ENCODE measurements at places on chromosomes 4 and X.
A peak's percentile ranks its signal among the peaks of the same experiment; 100 is the strongest.

DNA sequence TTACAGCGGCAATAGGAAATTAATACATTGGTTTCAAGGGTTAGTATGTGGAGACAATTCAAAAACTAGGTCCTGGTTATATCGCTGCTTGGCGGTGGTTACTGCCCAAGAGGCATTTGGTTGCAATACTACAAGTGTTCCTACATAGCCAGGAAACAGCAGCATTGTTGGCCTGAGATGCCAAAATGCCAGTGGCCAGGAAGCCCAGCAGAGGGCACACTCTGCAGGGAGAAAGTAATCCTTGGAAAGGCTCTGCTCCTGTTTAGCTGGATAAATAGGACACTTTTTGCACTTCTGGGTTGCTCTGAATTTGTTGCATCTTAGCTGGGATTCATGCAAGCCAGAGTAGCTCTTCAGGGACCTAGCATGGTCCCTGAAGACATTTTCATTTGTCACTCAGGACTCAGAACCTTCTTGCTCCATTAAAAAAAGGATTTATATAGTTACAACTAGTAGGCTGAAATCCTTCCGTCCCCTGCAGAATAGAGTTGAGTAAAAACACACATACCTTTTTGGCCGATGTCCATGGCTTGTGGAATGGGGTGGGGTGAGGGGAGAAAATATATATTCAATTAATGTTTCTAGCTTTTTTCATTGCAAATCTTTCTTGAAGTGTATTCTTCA is 8.1 kb upstream of the GPR119 start:
- peak; percentile 22 for DNase-seq

- no peak for DNase-seq
Observed at GRCh38 chrX:49930039-49930438, 7.6 kb downstream of the CLCN5 start.

DNA sequence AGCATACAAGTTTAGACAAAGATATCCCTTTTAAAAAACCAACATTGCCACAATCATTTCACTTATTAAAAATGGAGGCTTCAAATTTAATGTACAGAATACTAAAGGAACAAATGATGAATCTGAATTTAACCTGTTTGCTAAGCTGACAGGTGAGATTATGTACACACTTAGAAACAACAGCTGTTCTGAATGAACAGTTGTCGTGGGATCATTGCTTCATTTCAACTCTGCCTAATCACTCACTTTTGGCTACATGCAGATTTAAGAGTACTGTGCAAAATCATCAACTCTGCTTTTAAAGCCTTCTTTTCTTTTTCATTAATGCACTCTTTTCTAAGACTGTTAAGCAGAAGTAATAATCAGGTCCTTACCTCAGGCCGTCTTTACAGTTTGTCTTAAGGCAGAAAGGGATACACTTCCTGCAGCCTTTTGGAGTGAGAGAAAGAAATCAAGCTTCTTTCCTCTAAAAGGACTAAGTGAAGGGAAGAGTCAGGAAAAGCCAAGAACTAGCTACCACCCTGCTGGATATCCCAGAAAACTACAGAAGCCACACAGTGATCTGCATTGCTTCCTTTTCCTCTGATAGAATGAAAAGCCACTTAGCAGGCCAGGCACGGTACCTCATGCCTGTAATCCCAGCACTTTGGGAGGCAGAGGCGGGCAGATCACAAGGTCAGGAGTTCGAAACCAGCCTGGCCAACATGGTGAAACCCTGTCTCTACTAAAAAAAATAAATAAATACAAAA is 54.7 kb upstream of the NPNT start:
- no peak for DNase-seq

DNA sequence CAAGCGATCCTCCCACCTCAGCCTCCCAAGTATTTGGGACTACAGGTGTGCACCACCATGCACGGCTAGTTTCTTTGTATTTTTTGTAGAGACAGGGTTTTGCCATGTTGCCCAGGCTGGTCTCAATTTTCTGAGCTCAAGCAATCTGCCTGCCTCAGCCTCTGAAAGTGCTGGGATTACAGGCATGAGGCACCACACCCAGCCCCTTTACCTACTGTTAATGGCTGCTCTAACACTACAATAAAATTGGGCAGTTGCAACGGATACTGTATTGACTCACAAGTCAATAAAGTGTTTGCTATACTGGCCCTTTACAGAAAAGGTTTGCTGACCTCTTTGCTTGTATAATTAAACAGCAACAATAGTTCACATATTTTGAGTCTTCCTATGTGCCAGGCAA is 41.5 kb downstream of the TRIM2 start:
- DNase-seq = no peak

DNA sequence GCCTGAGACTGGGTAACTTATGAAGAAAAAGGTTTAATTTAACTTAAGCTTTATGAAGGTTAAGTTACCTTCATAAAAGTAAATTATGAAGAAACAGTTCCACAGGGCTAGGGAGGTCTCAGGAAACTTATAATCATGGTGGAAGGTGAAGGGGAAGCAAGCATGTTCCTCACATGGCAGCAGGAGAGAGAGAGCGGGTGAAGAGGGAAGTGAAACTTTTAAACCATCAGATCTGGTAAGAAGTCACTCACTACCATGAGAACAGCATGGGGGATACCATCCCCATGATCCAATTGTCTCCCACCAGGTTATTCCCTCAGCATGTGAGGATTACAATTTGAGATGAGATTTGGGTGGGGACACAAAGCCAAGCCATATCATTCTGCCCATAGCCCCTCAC is 944.7 kb upstream of the NDST4 start:
- no peak for DNase-seq

Data from brain microvascular endothelial cell (primary cell).